MCF 10A (cell line): ENCODE measurements at places on chromosomes 16 and 17. TPM values are rescaled to one million over a fixed set of nuclear protein-coding genes. Genes with fewer than 3 reads are reported as not detected.

Gene HNF1B
- total RNA-seq: not detected in 2 replicates

Gene COX6A2
- total RNA-seq: not detected in 2 replicates

Gene FN3K
- 1.3 and 4.0 TPM in 2 replicates for total RNA-seq

Gene DRC7
- not detected in 2 replicates for total RNA-seq

Gene PPP1R1B
- not detected in 2 replicates for total RNA-seq

DNA sequence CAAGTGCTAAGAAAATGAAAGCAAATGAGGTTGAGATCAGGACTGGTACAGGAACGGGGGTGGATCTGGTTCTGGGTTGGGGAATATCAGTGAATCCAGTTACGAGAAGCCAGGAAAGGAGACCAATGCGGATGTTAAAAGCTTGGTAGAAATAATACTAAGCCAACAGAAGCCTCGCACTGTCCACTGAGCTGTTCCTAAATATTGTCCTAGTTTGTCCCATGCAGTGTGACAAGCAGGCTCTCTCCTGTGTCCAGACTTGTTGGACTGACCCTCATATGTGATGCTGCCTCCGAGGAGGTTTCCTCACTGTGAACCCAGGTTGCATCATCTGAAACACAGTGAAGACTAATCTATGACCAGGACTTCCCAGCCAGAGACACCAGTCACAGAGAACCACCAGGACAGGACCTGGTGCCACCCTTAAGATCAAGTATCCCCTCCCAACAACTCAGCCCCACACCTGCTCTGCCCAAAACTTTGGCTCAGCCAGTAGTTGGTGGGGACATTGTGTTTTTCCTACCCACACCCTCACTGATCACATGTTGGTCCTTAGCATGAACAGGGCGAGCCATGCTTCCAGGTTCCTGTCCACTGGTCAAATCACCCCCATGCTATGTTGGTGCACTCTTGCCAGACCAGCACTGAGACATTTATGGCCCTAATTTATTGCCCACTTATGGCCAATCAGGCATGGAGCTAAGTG is 32.7 kb upstream of the SCNN1B start:
- peak; percentile 32 for DNase-seq

- no peak for DNase-seq
Measured at GRCh38 chr16:13083681-13084080, 182.3 kb downstream of the SHISA9 start.

DNA sequence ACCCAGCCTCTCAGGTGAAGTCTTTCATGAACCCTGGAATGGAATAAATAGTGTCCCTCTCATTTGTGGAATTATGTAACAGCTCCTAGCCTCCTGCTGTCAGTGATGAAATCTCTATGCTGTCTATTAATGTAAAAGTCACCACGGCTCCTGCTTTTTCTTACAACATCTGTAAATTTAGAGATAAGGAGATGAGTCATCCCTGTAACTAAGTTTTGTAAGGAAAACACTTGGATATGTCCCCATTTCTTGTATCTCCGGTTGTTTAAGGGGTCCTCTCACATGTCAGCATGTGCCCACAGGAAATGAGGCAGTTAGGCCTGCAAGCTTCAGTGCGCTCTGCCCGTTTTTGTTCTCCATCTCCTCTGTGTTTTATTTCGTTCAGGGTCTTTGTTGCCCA is 2.8 kb upstream of the NAT9 start:
- DNase-seq: no peak

DNA sequence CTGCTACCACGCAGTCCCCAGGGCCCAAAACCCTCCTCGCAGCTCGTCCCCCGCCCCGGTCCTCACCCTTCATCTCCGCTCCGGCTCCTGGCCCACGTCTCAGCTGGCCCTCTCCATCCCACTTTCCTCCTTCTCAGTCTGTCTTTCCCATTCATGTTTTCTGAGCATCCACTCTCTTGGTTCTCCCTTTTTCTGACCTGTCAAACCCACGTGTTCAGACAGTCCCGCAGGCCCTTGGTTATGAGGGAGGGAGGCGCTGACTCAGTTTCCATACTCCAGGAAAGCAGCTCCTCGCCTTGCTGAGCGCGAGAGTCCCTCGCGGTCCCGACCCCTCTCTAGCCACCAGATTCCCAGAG is 392 bp upstream of the HID1 start:
- DNase-seq: no peak

- DNase-seq: no peak
Measured at GRCh38 chr17:78888941-78889518, 14.0 kb downstream of the CEP295NL start.

DNA sequence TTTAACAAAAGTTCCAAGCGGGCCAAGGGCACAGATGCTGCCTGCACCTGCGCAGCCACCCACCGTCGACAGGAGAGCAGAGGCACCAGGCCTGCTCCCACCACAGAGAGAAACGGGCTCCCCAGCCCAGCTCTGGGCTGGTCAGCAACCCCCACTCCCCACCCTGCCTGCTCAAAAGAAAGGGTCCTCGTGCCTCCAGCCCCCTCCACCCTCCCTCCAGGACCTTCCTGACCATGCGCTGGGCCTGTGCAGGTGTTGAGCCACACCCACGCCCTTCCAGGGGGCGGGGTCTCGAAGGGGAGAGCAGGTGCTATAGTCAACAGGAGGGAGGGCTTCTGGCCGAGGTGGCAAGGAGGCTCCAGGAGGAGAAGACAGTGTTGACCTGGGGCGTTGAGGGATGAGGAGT is 25.3 kb downstream of the ZNF778 start:
- no peak for DNase-seq

DNA sequence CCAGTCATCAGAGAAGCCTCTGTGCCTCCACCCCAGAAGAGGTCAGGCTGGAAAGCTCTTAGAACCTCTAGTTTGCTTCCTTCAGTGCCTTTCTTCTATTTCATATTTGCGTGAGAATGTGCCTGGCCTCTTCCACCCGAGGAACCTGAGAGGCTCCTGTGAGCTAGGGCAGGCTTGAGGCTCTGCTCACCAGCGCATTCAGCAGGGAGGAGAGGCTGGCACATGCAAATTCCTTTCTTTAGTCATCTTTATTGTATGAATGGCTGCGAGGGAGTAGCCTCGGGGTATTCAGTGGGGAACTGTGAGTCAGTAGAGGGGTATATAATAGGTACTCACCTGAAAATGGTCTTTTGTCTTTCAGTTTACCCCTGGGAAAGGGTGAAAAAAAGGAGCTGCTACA is 268.3 kb downstream of the ABCC12 start:
- peak; percentile 40 for DNase-seq
